ENCODE measurements at places on chromosomes 5 and 9. TPM values are rescaled to one million over a fixed set of nuclear protein-coding genes. Genes with fewer than 3 reads are reported as not detected.

The SLC6A18 gene
- total RNA-seq, result not detected

The HTR1A gene
- not detected for total RNA-seq

The OR2V1 gene
- not detected for total RNA-seq

The CSNK1A1 gene
- total RNA-seq, result 82.9 TPM

The OR1J2 gene
- not detected for total RNA-seq

The BTNL9 gene
- total RNA-seq, result 6.6 TPM

The FRRS1L gene
- total RNA-seq, result 0.19 TPM

The GDF9 gene
- 0.93 TPM for total RNA-seq

The SLC36A2 gene
- not detected for total RNA-seq

The TRPM3 gene
- total RNA-seq, result 0.22 TPM

The PCSK1 gene
- 16.2 TPM for total RNA-seq

The NEUROG1 gene
- total RNA-seq, result not detected

The C9 gene
- total RNA-seq, result not detected

The LCN12 gene
- total RNA-seq, result 3.2 TPM

The NNT gene
- total RNA-seq, result 48.0 TPM

The KCTD16 gene
- total RNA-seq, result 3.2 TPM

The CCL21 gene
- 11.3 TPM for total RNA-seq

The SLIT3 gene
- 2.1 TPM for total RNA-seq

The PTGDS gene
- 6.5 TPM for total RNA-seq

The PNPLA7 gene
- 23.8 TPM for total RNA-seq

The NMUR2 gene
- not detected for total RNA-seq

The CDC25C gene
- total RNA-seq, result 0.09 TPM

The PALM2AKAP2 gene
- total RNA-seq, result 5.3 TPM

The RANBP3L gene
- 0.43 TPM for total RNA-seq

All from pancreas (tissue), 10 donors.